Activated gamma-delta T cell (primary cell): ENCODE measurements at places on chromosomes 2 and 18.

DNA sequence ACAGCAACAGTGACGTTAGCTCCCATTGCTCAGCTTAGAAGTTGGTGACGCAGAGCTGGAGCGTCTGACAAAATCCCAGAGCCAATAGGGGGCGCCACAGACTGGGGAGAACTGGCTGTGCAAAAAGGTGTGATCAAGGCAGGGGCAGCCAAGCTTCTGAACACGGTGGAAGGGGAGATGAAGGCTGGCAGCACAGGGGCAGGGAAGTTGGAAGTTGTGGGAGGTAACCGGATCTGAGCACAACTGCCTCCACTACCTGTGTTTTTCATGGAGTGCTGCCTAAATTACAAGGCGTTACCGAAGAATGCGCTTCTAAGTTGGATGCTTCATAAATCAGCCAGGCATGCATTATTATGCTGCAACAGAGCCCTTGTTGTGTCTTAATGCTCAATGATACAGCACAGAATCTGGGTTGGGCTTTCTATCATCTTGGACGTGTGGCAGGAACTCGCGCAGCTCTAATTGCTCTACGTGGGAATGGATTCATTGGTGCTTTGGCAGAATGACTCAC is 370.0 kb downstream of the SLC4A3 start:
- no peak for DNase-seq

DNA sequence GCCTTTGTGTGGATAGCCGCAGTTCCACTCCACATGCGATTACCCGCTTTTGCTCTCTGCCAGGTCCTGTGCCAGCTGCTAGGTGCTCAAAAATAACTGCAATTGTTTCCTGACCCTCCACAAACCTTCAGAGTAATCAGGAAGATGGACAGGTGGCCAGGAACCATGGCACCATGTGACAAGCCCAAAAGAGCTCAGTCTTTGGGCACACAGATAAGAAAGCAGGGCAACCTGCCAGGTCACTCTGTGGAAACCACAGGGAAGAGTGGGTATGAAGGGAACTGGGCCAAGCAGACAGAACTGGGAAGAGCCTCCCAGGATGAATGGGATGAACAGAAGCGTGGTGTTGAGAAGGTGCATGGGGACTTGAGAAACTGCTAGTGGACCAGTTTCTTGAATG is 79.4 kb upstream of the AGAP1 start:
- DNase-seq, result no peak

DNA sequence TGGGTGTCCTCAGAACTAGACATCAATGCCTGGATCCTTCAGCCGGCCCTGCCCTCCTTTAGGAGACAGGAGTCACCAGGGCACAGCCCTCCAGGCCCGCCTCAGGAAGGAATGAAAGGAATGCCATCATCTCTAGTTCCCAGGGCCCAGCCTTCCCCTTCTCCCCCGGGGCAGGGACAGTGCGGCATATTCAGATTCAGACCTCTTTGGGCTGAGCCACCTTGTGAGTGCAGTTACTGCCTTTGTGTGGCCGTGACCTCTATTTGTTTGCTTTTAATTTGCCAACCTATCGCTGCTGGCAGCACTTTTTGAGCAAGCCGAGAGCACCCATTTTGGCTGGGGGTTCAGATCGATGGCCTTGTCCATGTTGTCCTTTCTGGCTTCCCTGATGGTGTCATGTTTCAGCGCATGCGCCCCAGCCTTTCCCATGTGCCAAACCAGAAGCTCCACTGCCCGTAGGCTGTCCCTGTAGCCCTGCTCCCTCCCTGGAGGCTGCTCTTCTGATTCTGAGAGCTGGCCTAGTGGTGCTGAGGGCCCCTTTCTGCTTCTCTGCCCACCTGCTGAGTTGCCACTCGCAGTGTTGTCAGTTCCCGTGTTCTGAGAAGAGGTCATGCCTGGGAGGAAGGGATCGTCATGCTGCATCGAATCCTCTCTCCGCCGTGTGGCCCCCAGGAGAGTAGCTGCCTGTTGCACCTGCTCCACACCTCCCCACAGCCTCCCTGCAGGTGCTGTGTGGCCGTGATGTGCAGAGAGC is 10.9 kb downstream of the ANKRD23 start:
- no peak for DNase-seq

DNA sequence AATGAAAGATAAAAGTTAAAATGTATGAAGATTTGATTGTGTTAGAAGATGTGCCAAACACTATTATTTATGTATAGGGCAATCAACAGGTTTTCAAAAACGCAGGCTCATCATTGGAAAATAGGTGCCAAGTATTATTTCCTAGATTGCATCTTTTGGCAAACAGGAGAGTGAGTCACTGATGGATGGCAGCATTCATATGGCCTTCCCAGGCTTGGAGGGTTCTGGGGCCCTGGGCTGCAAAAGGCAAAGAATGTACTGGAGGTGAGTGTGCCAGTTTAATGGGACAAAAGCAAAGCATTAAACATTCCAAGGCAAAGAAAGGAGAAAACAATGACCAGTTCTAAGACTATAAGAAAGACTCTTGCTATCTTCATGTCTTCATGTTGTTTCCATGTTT is 379.4 kb downstream of the RIT2 start:
- DNase-seq, result no peak

DNA sequence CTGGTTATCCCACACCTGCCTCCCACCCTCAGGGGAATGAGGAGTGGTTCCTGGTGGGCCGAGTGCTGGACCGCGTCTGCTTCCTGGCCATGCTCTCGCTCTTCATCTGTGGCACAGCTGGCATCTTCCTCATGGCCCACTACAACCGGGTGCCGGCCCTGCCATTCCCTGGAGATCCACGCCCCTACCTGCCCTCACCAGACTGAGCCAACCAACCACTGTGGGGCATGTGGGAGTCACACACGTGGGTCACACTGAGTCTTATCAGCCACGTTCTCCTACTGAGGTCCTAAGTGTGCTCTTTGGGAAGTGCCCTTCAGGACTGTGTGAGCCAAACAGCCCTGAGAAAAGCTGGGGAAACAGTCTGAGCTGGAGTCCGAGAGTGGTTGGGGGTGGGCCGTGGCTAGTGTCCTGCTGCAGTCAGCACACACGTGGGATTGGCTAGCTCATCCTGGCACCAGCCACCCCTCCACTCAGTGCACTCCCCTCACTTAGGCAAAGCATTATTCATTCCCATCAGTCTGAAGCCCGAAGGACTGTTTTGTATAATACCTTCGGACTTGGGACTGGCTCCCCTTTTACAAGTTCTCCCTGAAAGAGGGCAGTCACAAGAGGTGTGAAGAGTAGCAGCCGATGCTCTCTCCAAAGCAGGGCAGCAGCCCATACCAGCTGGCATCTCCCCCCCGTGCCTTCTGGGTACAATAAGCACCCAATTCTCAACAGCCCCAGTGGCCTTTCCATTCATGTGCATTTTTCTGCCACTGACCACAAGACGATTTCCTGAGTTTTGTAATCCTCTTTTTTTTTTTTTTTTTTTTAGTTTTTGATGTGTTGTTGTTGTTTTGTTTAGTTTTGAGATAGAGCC is 4.6 kb downstream of the TIGD1 start:
- DNase-seq, result no peak

- DNase-seq, result no peak
Measured at GRCh38 chr2:100660851-100661584, 98.2 kb downstream of the PDCL3 start.

DNA sequence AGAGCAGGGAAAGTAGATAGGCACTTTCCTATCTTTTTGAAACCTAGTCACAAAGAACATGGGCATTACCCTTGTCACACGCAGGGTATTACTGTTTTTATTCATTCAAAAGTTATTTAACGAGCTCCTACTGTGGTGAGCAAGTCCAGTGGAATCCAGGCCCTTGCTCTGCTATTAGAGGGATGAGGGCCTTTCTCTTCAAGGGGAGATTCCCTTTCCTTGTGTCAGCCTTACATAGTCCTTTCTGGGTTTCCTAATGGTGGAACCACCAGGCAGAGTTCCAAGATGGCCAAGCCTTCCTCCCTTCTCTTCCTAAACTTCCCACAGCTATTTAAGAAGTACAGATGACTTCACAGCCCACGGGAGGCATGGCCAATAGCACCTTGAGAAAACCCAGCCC is 64.6 kb downstream of the SPTBN1 start:
- no peak for DNase-seq

DNA sequence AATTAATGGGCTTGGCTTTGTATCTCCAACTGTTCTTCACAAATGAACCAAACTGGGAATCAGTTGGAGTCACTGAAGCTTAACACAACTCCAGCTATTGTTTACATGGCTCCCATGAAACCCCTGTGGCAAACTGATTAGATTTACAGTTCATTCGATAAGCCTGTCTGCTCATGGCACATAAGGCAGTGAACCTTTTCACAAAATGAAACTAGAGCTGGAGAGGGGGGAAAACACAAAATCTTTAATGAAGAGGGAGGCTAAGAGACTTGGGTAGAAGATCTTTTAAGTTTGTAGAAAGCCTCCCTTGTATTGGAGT is 11.6 kb upstream of the ITGA6 start:
- DNase-seq, result no peak

DNA sequence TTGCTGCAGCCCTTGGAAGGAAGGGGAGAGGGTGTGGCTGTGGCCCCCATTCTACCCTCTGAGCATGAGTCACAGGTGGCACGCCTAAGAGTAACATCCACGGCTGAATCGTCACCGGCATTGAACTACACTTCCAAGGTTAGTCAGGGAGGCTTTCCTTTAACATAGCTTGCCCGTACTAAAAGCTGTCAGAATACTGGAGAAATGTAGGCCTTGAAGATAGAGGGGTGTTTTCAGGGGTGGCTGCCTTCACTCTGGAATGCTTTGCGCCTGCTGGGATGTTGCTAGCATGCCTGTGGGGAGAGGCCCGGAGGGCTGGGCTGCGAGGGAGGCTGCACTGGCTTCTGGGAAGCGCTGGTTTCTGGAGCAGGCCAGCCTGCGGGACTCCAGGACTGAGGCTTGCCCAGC is 333.7 kb downstream of the AGAP1 start:
- no peak for DNase-seq

- DNase-seq, result no peak
Measured at GRCh38 chr2:238064376-238064775, 3.6 kb downstream of the SCLY start.

DNA sequence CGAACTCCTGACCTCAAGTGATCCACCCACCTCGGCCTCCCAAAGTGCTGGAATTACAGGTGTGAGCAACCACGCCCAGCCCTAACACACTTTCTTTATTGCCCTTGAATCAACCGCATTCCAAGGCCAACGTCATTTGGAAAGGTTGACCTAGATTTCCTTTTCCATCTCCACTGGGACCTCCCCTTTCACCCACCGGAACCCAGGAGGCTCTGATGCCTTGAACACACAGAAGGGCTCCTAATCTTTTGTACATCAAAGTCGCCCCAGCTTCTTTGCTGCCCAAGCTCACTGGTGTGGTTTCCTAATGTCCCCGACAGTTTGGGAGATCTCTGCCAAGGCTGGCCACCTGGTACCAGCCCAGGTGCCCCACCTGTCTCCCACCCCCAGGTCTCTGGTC is 46.2 kb upstream of the CAB39 start:
- DNase-seq, result no peak
